Pulmonary artery endothelial cell (primary cell): ENCODE measurements at places on chromosomes 2 and 18. TPM values are rescaled to one million over a fixed set of nuclear protein-coding genes. Genes with fewer than 3 reads are reported as not detected.

CASP8 gene
- total RNA-seq = 14.0 and 21.5 TPM in 2 replicates

- DNase-seq = no peak
Observed at GRCh38 chr2:119076713-119077112, 81.8 kb downstream of the C1QL2 start.

GRCh38 chr2:172456002-172456401 is 28.6 kb downstream of the ITGA6 start:
- no peak for DNase-seq

DNA sequence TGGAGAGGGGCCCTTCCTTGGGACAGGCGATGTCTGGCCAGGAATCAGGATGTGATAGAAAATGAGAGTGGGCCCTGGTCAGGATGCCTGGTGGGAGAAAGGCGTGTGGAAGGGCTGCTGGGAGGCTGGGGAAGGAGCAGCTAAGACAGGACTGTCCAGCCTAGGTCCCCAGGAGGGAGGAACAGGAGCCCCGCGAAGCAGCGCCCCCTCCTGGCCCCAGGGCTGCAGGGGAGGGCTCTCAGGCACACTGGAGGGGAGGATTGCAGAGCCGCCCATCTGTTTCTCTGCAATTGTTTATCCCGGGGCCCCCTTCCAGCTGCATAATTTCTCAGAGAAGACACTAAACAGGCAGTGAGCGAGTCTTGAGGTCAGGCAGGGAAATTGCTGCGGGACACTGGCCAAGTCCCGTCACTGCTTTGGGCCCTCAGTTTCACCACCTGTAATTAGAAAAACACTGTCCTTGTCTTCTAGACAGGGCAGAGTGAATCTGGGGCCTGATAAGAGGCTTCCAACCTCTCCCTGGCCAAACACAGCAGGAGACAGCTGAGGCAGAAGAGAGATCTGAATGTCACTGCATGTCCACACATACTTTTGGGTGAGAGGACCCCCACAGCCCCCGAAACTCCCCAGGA is 3.9 kb upstream of the NPPC start:
- DNase-seq = no peak

DNA sequence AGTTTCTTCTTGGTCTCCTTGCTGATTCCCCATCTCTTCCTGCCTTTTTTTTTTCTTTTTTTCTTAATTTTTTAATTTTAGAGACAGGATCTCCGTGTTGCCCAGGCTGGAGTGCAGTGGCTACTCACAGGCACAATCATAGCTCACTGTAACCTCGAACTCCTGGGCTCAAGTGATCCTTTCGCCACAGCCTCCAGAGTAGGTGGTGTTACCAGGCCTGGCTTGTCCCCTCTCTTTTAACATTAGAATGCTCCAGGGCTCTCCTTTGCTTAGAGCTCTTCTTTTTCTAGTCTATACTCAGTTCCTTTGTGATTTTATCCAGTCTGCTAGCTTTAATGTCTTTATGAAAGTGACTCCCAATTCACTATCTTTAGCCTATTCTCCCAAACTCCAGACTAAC is 89.2 kb downstream of the ARHGEF33 start:
- no peak for DNase-seq

GRCh38 chr2:166106431-166107015 is 21.3 kb downstream of the SCN1A start:
- peak; percentile 8 for DNase-seq

DNA sequence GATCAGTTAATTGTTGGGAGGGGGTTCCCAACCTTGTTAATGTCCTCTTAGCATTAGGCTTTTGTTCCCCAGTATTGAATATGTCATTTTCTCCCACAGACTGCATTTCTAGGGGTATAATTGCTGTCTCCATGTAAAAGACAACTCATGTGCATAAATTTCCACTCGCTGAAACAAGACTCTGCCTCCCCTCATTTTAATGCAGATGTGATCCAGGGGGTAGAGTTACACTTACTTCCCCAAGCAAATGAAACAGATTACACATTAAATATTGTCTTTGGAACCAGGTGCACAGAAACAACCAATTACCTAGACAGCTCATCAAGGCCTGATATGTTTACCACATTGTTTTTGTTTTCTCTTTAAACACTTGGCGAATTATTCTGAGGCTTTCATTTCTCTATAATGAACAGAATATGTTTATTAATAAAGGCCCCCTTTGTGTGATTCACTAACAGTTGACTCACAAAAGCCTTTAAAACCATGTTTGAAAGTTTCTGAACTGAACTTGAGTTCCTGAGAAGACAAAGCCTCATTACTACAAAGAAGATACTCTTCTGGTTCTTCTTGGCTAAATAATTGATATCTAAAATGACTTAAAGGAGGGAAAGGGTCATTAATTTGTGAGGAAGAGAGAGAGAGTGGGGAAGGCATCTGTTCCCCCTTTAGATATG is 15.0 kb upstream of the ACVR1 start:
- no peak for DNase-seq

GRCh38 chr18:6547476-6547875 is 132.8 kb upstream of the L3MBTL4 start:
- no peak for DNase-seq

- no peak for DNase-seq
Observed at GRCh38 chr2:50059462-50059861, 905.1 kb upstream of the FSHR start.

GRCh38 chr18:34890486-34891085 is 150.6 kb upstream of the MAPRE2 start:
- DNase-seq = no peak

RUFY4 gene
- not detected in 2 replicates for total RNA-seq

- DNase-seq = no peak
Observed at GRCh38 chr2:16729335-16729734, 63.7 kb upstream of the CYRIA start.

- no peak for DNase-seq
Observed at GRCh38 chr18:6414118-6414722, 491 bp downstream of the L3MBTL4 start.
